Hematopoietic multipotent progenitor cell treated with erythropoietin and hydrocortisone succinate and interleukin-3 and kit ligand, for 4 days (in vitro differentiated cells): ENCODE measurements at places on chromosomes 3 and 15.

GRCh38 chr3:171904829-171905228 is 61.7 kb downstream of the TMEM212 start:
- no peak for DNase-seq

DNA sequence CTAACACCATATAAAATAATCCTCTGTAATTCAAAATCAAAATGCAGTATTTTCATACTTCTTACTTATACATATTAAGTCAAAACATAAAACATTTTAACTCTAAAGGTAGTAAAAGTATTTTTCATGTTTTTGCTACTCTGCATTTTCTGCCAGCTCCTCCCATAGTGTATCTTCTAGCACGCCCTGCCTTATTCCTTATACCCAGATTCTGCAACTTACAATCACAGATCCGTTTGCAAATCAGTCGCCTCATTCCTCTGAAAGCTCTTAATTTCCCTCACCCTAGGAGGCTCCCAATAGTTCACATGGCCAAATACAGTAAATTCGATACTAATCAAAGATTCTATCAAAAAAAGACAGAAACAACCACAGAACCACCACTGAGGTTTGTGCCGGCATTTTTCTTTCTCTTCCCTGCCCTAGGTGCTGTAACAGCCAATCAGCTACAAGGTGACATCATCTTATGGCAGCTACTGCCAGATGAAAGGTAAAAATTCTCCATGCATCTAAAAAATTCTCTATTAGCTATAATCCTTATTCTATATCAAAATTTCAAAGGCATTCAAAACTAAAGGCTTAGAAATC is 72.9 kb downstream of the CLASP2 start:
- DNase-seq = peak; percentile 12

- DNase-seq = no peak
These were observed 24.6 kb downstream of the ACAD11 start for GRCh38 chr3:132635052-132635451.

DNA sequence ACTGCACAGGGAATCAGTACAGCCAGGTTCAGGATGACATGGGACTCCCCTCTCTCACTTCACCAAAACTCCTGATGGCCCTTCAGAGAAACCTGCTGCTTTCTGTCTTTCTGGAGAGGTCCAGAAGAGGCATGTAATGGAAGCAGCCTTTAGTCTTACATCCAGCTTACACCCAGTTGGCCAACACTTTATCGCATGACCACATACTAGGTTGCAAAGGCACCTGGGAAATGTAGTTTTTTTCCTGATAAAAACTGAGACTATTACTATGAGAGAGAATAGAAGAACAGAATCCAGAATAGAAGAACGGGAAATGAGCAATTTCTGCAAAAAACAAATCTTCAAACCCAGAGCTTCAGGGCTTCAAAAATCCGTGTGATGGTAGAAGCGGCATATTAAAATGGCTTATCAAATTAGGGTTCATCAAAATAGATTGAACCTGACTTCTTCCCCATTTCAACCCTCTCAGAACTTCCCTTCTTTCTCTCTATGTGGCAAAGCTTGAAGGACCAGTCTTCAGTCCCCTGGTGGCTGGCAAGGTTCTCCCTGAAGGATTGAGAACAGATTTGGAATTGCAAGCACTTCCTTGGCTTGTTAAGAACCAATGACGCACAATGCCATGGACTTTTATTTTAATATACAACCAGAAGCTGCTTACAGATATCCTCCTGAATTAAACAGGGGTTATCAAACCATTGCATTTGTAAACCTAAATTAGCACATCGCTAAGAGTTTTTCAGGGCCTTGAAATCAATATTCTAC is 34.4 kb downstream of the CORO2B start:
- peak; percentile 48 for DNase-seq

- DNase-seq = peak; percentile 86
These were observed 48.7 kb upstream of the CRTC3 start for GRCh38 chr15:90481023-90481422.

GRCh38 chr3:139319428-139320402 is 24.1 kb upstream of the MRPS22 start:
- DNase-seq = peak; percentile 61

GRCh38 chr15:94296717-94297116 is 65.4 kb downstream of the MCTP2 start:
- DNase-seq = no peak

DNA sequence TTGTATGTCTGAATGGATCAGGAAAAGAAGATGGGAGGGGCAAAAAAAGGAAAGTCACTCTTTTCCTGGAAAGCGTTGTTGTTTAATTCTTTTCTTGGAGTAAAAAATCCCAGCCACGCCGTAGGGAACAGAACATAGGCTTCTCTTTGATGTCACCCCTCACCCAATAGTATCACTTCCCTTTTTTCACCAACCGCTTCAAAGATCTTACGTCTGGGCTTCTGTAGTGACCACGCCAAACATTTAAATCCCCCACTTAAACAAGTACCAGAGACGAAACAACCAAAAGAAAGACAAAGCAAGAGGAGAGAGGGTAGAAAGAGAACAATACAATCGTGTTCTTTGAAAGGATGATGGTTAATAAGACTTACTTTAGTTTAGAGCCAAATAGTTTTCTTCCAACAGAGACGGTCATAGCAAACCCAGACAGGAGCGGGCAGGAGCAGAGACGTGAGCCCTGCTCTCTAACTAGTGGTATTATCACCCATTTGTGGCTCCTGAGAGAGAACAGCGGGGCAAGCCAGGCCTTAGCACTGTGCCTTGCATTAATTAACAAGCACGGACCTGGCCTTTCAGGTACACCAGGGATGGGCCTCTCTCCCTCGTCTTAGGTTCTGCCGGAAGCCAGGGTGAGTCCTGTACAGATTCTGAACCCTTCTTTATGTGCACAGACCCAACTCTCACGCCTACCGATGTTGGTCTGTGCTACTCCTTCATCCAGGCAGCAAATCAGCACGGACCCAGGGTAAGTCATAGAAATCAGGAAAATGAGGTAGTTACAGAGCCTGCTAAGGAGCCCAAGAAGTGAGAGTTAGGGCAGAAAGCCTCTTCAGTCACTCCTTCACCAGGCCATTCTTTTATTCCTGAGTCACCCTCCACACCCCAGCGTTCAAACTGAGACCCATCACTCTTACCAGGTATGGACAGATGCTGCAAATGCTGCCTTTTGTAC is 28.2 kb upstream of the BCL6 start:
- peak; percentile 46 for DNase-seq

GRCh38 chr3:33458446-33458845 is 18.2 kb upstream of the UBP1 start:
- DNase-seq = peak; percentile 60

GRCh38 chr3:88142094-88142624 is 7.6 kb upstream of the C3orf38 start:
- DNase-seq = no peak

- DNase-seq = no peak
These were observed 20.3 kb upstream of the IL16 start for GRCh38 chr15:81176291-81176893.

DNA sequence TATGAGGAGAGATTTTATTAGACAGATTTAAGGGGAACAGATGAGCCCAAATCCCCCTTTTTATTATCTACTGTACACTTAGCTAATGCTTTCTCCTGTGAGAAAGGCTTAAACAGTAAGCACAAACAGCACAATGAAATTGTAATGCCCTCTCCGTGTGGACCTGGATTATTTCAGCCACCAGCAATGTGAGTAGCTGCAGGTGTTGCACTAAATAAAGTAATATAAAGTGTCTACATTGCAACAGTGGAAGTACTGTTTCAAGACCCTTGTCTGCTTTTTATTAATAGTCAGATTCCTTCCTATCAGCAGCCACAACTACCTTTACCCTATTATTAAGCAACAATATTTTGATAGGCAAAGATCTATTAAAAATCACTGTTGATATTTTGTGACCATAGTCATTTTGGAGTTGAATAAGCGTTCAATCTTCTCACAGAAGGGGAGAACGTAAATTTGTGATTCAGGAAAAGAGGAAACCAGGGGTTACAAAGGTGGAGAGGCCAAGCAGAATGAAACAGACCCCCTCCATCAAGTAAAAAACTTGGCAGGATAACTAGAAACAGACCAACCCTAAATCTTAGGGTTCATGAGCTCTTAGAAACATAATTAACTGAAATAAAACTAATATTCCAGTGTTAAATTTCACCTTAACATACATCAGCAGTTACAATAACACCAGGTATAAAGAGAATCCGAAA is 422.6 kb downstream of the MECOM start:
- DNase-seq = no peak

GRCh38 chr3:67808906-67809305 is 154.5 kb upstream of the SUCLG2 start:
- DNase-seq = no peak

DNA sequence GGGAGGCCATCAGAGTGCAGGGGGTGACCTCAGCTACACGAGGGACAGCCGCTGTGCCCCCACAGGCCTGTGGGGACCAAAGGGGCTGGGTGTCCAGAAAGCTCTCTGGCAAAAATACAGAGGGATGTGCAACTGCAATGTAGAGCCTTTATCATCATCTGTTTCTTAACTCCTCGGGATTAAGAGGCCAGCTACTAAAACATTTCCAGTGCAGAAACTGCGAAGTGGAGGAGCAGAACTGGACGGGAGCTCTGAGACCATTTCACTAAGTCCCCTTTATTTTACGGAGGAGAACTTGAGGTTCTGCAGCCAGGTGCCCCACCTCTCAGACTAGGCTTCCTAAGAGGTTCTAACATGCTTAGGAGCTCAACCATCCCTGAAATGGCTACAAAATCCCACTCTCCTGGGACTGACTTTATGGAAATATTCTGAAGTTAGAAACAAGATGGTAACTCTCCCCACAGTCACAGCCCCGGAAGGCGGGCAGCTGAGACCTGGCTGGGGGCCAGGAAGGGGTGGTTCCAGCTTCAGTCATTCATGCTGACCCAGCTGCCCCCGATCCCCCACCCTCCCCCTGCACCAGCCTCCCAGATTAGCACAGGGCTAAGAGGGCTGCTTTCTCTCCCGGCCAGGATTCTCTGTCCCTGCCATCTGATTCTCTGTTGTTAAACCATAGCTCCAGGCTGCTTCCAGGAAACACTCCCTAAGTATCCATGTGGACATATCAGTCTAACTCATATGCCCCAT is 40.3 kb downstream of the UMPS start:
- no peak for DNase-seq

GRCh38 chr3:170301405-170301804 is 56.1 kb upstream of the SKIL start:
- DNase-seq = peak; percentile 53

DNA sequence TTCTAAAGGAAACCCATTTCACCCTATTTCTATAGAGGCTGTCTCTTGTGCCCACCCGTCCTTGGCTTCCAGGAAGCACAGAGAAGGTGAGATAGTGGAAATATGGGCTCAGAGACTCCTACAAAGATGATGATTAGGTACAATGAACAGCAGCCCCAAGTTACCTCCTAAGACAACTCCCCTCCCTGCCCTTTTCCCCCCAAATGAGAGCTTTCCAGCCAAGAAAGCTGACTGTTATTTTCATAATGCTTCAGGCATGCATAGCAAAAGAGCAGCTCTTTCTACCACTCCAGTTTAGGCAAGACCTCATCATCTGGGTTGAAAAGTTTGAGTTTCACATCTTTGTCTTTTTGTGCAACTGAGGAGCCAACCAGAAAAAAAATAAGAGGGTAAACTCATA is 248.8 kb upstream of the ADAMTS9 start:
- DNase-seq = no peak

DNA sequence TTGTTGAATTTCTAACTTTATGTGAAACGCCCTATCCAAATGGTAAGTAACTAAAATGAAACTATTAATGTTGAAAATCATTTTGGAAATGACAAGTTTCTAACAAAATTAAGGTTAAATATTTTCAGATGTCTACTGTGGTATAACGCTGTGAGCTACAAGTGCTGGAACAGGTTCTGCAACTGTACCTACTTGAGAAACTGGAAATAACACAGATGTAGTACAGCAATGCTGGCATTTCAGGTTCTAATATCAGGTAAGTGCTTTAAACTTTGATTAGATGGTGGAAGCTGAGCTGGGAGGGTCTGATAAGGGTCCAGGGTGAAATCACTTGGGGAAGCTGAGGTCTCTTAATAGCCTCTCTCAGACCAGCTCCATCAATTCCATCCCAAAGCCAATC is 315.1 kb downstream of the STXBP5L start:
- DNase-seq = no peak

DNA sequence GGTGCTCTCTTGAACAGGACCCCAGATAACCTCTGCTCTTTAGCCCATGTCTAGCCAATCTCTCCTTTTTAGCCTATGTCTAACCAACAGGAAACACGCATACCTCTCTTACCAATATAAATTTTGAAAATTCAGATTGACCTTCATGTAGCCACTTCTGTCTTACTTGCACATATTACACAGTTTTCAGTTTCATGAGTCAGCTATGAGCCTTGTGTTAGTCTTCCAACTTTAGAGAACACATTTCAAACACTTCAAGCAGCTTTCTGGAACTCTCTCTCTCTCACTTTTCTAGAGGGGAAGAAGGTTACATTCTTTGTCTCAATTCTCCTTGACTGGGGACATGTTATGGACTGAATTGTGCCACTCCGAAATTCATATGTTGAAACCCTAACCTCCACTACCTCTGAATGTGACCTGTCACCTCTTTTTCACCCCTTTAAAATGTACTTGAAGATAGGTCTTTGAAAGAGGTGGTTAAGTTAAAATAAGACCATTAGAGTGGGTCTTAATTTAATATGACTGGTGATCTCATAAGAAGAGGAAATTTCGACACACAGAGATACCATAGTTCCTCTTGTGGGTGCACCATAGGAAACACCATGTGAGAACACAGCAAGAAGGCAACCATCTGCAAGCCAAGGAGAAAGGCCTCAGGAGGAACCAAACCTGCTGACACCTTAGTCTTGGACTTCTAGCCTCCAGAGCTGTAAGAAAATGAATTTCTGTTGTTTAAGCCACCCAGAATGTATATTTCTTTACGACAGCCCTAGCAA is 480.3 kb upstream of the ALCAM start:
- peak; percentile 58 for DNase-seq

DNA sequence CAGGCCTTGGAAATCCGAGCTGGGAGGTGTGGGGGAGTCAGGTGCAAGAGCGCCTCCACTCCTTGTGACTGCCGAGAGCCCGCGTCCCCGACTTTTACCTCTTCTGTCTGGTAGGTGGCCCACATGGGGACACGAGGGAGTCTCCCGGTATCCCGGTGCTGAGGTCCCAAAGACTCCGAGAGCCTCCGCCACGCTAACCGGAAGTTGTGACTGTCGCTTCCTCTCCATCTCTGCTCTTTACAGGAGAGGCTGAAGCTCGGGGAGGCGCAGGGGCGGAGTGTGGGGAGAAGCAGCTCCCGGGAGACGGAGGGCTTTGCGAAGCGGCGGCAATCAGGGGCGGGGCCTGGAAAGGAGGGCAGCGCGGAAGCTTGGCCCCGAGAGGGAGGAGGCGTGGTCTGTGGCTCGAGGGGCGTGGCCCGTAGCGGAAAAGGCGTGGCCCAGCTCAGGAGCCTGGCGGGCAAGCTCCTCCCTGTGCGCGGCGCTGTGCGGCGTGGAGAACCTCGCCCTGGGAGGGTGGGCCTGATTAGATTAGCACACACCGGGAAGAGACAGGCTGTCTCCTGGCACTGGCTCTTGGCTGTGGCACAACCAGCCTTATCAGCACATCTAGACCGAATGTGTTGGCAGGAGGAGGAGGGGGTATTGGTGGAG is 143.9 kb downstream of the GABRB3 start:
- DNase-seq = peak; percentile 60

GRCh38 chr3:70833239-70833960 is 521.0 kb upstream of the MDFIC2 start:
- no peak for DNase-seq
